ENCODE measurements at places on chromosomes 11 and 22.

DNA sequence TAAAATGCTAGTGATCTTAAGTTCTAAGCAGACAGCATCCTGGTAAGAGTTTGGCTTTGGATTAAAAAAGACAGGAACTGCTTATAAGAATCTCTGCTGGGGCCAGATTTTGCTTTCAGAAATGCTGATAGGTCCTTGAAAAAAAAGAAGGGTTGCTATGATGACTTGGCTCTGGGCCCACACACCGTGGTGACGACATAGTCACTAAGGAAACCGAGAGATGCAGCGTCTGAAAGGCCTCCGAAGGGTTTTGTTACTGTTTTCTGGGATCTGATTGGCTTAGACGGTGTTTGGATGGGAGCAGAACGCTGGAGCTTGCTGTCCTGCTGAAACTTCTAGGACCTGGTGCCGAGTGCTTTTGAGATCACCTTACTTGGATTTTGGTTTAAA is 8.4 kb downstream of the FAM118A start:
- peak; percentile 92 for DNase-seq

DNA sequence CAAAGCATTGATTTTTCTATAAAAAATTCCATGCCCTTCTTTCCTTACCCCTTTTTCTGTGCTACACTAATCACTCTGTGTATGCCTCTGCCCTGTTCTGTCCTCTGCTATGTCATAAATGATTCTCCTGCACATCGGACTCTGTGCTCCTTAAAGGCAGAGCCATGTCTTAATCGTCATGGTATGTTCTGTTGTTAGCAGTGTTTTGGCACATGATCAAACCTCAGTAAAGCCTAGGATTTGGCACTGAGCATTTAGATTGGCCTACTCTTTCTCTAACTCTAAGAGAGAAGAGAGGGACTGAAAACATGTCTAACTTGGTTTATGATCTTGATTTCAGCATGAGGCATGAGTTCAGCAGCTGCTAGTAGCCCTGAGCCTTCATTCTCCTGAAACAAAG is 266.9 kb downstream of the AASDHPPT start:
- no peak for DNase-seq

DNA sequence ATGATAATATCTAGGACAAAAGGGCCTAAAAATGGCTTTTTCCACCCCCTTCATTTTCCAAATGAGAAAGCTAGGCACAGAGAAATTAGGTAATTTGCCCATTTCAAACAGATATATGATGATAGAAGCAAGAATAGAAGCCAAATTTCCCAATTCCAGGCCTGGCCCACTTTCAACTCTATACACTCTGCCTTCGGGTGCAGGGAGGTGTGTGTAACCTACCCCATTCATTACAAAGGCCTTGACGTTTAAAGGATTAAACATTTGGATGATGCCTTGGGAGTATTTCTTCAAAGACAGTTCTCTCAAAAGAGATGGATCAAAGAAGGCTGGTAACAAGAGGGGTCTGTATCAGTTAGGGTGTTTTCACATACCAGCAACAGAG is 134.1 kb downstream of the CCDC34 start:
- no peak for DNase-seq

DNA sequence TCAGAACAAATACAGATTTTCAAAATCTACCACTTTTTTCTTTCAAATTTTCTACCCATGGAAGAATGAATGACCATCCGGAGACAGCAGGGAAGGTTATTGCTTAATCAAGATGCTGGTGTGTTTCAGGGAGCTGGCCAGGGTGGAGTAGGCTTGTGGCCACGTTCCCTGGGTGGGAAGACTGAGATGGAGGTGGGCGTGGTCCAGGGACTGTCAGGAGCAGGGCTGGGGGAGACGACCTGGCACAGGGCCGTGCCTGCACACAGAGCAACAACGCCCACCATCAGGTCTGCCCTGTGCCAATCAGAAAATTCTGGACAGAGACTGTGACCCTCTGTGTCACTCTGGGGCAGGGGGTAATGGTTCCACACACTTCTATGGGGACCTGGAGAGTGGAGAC is 7.1 kb upstream of the APOBEC3H start:
- DNase-seq, result no peak

GRCh38 chr11:94786264-94787126 is 18.3 kb downstream of the AMOTL1 start:
- no peak for DNase-seq

DNA sequence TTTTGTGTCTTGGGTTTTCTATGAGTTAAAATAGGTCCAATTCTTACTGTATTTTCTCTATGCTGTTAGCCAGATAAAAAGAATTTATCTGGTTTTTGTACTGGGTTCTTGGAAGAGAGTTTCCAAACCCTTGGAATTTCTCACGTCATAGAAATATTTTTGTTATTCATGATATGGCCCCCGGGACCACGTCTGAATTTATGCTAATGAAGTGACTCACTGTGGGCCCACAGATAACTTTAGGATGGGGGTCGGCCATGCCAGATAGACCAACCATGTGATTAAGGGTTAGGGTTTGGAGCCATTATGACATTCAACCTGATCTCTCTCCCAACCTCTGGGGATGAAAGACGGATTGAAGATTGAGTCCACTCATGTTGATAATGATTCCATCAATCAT is 35.6 kb upstream of the DDI1 start:
- no peak for DNase-seq

- DNase-seq, result peak; percentile 25
Measured at GRCh38 chr22:22881116-22882000, 6.3 kb upstream of the IGLL5 start.

- no peak for DNase-seq
Measured at GRCh38 chr11:5507177-5507932, 2.4 kb downstream of the UBQLN3 start.

DNA sequence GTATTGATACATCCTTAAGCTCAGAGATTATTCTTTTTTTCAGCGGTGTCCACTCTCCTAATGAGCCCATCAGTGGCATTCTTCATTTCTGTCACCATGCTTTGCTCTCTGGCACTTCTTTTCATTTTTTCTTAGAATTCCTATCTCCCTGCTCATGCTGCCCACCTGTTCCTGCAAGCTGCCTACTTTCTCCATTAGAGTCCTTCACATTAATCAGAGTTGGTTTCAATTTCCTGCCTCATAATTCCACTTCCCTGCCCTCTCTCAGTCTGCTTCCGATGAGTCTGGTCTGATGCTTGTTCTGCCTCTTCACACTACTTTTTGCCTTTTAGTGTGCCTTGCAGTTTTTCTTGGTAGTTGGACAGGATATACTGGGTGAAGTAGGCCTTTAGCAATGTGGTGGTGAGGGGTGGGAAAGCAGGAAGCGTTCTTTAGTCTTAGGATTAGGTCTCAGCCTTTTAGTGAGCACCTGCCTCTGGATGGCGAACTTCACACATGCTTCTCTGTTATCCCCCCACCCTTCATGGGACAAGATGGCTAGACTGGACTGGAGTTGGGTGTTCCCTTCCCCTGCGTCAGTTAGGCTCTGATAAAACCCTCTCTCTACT is 53.6 kb downstream of the CECR2 start:
- no peak for DNase-seq

DNA sequence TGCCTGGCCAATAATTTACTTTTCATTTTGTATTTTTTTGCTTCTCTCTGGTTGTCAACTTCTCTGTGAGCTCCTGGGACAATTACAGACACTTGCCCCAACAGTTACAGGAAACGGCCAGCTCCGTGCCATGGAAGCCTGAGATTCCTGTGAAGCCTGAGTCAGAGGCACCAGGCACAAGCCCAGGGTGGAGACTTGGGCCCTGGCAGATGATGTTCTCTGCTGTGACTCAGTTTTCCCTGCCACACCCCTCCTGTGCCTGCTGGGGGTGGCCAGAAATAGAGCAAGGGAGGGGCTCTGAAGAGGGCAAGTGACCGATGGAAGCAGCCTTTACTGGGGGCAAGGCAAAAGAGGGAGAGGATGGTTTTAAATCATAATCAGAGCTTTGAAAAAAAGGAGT is 4.9 kb downstream of the ATP5MGL start:
- peak; percentile 88 for DNase-seq

DNA sequence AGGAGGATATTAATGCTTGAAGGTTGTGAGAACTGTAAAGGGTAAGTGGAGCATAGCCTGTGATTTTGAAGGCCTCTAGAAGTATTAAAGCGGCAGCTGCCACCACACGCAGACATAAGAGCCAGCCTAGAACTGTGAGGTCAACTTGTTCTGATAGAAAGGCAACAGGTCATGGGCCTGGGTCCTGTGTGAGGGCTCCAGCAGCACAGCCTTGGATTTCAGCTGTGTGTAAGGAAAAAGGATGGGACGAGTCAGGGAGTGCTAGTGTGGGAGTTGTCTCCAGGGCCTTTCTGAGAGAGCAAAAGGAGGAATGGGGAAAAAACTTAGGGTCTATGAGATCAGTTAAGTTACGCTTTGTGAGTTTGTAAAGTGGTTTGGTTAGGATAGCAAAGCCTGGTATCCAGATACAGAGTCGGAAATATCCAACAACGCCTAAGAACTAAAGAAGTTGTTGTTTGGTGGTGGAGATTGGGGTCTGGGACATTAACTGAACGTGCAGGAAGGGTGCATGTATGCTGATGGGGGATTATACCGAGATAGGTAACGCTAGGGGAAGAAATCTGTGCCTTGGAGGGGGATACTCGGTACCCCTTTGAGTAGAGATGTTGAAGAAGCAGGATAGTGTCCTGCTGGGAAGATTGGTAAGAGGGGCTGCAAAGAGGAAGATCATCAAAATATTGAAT is 17.4 kb upstream of the ANO1 start:
- peak; percentile 43 for DNase-seq

DNA sequence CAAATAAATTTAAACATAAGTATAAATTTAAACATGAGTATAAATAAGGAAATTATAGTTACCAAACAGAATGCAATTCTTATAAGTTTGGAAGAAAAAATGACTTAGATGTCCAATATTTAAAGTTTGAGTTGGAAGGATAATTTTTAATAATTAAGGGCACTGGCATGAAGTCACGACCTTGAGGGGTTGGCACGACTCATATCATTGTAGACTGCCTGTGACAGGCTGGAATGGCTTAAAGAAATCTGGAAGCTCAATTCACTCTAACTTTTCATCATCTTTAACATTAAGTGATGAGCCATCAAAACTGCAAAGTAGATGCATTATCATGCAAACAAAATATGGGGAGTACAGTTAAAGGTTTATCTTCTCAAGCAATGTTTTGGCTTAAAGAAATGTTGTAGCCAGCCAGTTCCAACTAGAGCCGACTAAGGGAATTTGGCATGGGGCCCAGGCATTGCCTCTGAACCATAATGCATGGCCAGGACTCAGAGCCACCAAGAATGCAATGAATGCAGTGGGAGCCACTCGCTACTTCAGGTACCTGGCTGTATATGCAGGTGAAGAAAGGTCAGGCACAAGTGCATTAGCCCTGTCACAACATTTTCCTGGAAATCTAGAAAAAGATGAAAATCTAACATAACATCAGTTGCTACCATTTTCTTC is 33.4 kb downstream of the PGR start:
- no peak for DNase-seq

DNA sequence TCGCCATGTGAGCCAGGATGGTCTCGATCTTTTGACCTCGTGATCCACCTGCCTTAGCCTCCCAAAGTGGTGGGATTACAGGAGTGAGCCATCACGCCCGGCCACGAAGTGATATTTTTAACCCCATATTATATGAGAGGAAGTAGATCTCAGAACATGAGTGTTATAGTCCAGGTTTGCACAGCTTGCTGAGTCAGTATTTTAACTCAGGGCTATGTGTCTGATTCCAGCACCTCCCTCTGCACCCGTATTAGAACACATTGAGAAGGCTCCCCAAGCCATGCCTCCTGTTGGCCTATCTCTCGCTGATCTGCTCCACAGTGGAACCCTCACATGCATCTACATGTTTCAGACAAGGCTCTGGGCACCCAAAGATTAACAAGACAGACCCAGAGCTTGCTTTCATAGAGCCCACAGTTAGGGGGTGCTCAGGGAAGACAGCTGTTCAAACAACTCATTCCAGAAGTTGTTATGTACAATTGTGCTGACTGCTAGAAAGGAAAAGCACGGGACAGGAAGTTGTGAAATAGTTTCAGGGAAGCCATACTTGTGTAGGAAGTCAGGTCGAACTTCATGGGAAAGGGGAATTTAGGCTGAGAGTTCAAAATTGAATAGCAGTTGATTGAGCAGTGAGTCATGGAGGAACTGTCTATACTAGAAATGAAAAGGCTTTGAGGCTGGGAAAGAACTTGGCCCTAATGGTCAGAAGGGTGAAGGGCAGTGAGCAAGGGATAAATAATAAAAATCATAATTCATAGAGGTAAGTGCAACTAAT is 49.3 kb upstream of the CLPB start:
- DNase-seq, result no peak

DNA sequence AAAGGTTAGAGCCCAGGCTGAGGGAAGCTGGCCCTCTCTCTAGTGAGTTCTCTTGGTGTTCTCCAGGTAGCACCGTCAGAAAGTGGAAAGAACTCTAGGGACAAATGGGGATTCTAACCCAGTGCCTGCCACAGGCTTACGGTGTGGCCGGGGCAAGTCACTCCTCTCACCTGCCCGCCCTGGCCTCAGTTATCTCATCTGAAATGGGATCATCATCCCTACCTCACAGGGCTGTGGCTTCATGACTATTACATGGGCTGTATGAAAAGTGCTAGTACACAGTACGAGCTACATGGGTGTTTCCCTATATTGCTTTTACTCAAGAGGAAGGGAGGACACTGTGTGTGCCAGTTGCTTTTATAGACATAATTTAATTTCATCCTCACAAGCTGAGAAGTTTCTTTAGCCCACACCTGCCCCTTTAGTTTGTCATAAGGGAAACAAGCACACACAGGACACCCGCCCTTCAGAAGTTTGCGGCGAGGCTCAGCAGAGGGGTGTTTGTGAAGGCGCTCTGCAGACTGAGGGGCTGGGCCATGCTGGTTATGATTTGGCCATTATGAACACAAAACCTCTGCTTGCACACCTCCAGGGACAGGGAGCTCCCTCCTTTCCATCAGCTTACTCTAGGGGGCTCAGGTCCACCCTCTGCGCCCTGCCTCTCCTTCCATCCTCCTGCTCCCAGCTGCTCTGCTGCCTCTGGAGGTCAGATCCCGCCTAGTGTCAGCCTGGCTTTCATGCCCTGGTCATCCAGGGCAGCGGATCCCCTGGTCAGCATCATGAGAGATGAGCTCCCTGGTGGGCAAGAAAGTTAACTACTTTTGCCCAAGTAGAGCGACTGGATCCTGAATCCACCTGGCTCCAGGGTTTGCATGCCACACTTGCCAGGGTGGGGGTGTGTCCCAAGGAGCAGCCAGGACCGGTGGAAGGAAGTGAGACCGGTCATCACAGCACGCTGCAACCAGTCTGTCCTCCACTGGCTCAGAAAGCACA is 1.2 kb downstream of the KLHL35 start:
- DNase-seq, result no peak

DNA sequence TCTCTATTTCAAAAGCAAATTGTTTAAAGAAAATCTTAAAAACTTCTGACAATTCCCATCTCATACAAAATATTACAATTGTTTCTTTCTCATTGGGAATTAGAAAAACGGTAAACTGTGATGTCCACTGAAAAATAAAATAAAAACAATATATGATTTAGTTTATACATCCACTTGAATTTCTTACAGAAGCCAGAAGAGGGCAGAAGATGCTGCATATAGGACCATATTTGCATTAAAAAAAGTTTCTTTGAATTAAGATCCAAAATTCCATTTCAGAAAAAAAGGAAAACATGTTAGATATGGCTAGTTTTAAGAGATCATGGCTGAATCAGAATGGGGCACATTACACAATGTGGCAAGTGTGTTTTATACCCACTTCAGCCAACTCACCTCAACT is 39.3 kb upstream of the LRRC4C start:
- DNase-seq, result no peak

- no peak for DNase-seq
Measured at GRCh38 chr11:77455740-77456139, 18.2 kb downstream of the PAK1 start.

GRCh38 chr11:108733479-108734116 is 68.7 kb downstream of the DDX10 start:
- no peak for DNase-seq

GRCh38 chr11:11786771-11787170 is 55.0 kb upstream of the USP47 start:
- peak; percentile 18 for DNase-seq
